ENCODE measurements at places on chromosomes 6 and 20.
A peak's percentile ranks its signal among the peaks of the same experiment; 100 is the strongest.

- no peak for DNase-seq
These were observed 58.7 kb upstream of the SLC2A12 start for GRCh38 chr6:134111062-134111677.

DNA sequence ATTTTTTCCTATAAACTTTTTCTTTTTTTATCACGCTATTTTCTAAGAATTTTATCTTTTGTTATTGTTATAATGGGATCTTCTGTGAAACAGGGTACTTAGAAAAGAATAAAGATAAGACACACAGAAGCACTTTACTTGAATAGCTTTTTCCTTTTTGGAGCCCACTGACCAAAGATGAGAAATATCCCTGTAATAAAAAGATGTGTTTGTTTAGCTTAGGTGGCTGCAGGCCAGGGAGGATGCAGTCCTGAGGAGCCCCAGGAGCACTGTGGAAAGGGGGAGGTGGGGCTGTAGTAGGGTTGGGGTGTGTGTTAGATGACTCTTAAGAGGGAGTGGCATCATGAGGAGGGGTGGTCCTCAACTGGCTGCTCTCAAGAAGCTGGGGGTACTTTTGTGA, 128.6 kb downstream of the ARID1B start:
- DNase-seq: no peak

GRCh38 chr20:56417911-56418310, 5.9 kb downstream of the CASS4 start:
- DNase-seq: no peak

GRCh38 chr20:57450419-57450818, 59.2 kb downstream of the RBM38 start:
- no peak for DNase-seq

DNA sequence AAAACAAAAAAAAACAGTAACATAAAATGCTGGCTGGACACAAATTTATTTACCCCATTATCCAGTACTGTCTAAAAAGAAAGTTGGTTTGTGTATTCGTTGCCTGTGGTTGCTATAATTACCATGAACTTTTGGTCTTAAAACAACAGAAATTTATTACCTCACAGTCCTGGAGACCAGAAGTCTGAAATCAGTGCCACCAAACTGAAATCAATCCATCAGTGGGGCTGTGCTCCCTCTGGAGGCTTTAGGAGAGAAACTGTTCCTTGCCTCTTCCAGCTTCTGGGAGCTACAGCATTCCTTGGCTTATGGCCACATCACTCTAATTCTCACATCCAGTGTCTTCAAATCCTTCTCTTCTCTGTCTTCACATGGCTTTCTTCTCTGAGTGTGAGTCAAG, 79.4 kb downstream of the SNX5 start:
- DNase-seq: no peak

GRCh38 chr6:35824552-35825192, 19.5 kb downstream of the LHFPL5 start:
- DNase-seq: no peak

GRCh38 chr20:63574156-63574828, at the start of gene HELZ2:
Gene HELZ2 (minus strand): TSS chr20:63574239. CDS start chr20:63572385, 1,854 bp downstream.
- DNase-seq: peak; percentile 52

DNA sequence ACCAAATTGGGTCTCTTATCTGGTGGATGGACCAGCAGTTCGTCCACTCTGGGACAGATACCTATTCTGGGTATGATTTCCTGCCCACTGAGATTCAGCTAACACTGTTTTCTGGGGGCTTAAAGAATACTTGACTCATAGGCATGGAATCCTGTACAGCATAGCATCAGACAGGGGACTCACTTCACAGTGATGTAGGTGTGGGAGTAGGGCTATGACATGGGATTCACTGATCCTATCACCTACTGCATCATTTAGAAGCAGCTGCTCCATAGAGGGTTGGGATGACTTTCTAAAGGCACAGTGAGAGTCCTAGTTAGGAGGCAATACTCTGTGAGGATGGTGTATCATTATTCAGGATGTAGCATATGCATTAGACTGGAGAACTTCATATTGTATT, 74.5 kb upstream of the AHI1 start:
- DNase-seq: no peak

- no peak for DNase-seq
These were observed 364.3 kb upstream of the SPTLC3 start for GRCh38 chr20:12644461-12644860.

GRCh38 chr6:139977887-139978332, 603.5 kb upstream of the CITED2 start:
- no peak for DNase-seq

DNA sequence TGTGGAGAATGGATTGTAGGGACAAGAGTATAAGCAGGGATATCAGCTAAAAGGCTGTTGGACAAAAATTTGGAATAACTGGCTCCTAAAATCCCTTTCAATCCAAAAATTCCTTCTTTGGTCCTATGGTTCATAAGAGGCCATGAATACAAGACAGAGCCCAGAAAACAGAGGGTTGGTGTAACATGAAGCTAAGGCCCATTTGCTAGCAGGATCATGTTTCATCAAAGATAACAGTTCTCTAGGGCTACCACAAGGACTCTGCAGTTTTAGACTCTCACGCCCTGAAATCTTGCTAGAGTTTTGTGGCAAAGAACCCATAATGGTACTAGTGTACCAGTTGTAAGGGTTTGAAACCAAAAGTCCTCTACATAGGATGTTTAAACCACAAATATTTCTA, 327.8 kb upstream of the TBX18 start:
- no peak for DNase-seq

DNA sequence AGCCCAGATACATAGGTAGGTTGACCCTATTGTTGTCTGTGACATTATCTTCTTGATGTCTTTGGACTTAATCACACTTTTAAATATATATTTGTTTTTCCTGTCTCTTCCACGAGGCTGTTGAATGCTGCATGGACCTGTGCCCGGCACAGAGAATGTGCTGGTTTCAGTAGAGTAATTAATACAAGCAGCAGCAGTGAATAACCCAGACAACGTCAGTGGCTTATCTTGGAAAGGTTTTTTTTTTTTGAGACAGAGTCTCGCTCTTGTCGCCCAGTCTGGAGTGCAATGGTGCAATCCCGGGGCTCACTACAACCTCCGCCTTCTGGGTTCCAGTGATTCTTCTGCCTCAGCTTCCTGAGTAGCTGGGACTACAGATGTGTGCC, 108.2 kb downstream of the CDH26 start:
- DNase-seq: no peak

- no peak for DNase-seq
These were observed 15.3 kb downstream of the SPDEF start for GRCh38 chr6:34540841-34541240.

- no peak for DNase-seq
These were observed 178.3 kb downstream of the SYNDIG1 start for GRCh38 chr20:24647713-24648112.

- no peak for DNase-seq
These were observed 93.8 kb downstream of the JPH2 start for GRCh38 chr20:44093249-44093582.

GRCh38 chr6:136127873-136128272, 122.2 kb downstream of the MTFR2 start:
- no peak for DNase-seq

GRCh38 chr6:108074057-108074358, 533 bp downstream of the OSTM1 start:
- DNase-seq: no peak

Measured in stimulated activated CD8-positive, alpha-beta memory T cell treated with anti-CD3 and anti-CD28 coated beads, Interleukin-12 subunit alpha, Interleukin-12 subunit beta, amount 100 ng/mL, for 4 hours (primary cell).